NCI-H345 (cell line): ENCODE measurements at places on chromosomes 11 and 22.

DNA sequence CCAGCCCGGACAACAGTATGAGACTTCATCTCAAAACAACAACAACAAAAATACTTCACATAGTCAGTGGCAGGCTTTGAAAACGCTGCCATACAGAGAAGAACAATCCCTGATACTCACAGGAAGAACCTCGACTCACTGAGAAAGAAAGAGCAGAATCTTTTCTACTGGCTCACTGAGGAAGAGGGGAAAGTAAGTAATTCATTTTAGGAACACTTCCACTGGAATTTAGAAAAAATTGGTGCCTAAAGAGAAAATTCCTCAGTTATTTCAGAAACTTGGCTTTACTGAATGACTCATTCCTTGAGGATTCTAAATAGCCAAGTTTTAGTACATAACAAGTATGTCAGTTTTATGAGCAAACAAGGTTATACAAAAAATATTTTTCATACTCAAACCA lies 12.3 kb downstream of the NARS2 start:
- DNase-seq: no peak

DNA sequence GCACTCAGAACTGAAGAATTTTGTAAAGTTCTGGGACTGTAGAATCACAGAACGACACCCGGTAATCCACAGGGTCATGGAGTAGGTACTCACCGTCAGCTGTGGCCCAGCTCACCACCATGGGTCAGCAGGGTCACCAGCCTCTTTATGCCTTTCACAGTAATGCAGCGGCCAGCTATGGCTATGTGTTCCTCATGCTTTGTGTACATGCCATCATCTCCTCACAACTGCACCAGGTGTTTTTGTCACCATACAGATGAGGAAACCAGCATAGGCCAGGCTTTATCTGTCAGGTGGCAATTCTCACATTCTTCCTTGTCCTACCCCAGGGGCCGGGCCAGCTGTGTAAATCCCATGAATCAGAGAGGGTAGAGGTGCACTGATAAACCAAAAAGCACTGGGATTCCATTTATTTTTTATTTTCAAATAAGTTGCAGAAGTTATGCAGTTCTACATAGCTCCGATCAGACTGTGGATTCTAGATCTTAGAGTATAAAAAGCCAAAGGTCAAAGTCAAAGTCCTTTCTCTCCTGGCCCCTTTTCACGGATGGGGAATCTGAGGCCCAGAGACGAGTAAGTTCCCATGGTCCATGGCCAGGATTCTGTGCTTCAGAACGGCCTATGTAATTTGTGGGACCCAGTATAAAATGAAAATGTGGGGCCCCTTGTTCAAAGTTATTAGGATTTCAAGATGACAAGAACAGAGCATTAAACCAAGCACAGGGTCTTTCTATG lies 17.5 kb downstream of the TSKU start:
- no peak for DNase-seq

DNA sequence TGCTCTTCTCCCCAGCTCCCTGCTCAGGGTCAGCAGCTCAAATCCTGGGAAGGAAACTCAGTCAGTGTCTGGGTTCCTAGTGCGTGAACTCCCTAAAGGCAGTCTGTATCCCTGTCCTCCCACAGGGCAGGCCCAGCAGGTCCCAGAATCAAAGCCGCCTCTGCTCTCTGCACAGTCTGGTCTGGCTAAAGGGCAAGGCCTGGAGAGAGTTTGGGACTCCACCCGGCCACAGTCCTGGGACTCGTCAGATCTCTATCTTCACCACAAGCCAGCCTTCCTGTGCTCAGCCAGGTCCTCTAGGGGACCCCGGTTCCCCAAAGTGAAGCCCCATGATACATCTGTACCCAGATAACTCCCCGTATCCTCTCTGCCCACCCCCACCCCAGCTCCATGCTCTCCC lies 56.2 kb upstream of the CSNK2A3 start:
- DNase-seq: no peak

- DNase-seq: no peak
Observed at GRCh38 chr22:16789860-16790493, 35.2 kb downstream of the XKR3 start.

DNA sequence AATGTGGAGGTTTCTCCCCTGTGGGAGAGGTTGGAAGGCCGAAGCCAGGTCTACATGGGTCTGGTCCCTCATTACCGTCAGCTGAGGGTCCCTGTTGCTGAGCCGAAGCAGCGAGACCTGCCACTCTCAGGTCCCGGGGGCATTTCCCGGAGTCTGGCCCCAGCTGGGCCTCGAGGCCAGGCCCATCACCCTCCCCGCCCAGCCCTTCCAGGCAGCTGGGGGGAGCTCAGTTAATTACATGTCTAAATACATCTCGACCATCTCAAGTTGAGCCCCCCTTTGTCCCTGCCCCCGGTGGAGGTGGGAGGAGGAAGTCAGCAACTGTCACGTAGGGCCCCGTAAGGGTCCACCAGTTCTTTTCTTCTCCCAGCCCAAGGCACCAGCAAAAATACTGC lies 3.6 kb downstream of the CDKN1C start:
- no peak for DNase-seq

GRCh38 chr22:28620244-28620922 lies 59.3 kb downstream of the TTC28 start:
- no peak for DNase-seq
